ENCODE measurements at places on chromosomes 1 and 21. TPM values are rescaled to one million over a fixed set of nuclear protein-coding genes. Genes with fewer than 3 reads are reported as not detected.

The ADAMTS4 gene
- 1.4 TPM for total RNA-seq

The DNM3 gene
- total RNA-seq: 0.72 TPM

The HAO2 gene
- not detected for total RNA-seq

The RBP7 gene
- total RNA-seq: not detected

The KRTAP11-1 gene
- total RNA-seq: not detected

The TTC22 gene
- not detected for total RNA-seq

The CHD5 gene
- total RNA-seq: under 0.01 TPM

The ANGPTL3 gene
- total RNA-seq: under 0.01 TPM

The B3GALT2 gene
- 2.1 TPM for total RNA-seq

The C1orf115 gene
- total RNA-seq: 0.36 TPM

The ARID4B gene
- total RNA-seq: 47.4 TPM

The FCER1G gene
- 0.29 TPM for total RNA-seq

The TEKT2 gene
- 0.29 TPM for total RNA-seq

All from osteoblast (primary cell).